Hepatic stellate cell (primary cell): ENCODE measurements at places on chromosomes 3 and 15.

DNA sequence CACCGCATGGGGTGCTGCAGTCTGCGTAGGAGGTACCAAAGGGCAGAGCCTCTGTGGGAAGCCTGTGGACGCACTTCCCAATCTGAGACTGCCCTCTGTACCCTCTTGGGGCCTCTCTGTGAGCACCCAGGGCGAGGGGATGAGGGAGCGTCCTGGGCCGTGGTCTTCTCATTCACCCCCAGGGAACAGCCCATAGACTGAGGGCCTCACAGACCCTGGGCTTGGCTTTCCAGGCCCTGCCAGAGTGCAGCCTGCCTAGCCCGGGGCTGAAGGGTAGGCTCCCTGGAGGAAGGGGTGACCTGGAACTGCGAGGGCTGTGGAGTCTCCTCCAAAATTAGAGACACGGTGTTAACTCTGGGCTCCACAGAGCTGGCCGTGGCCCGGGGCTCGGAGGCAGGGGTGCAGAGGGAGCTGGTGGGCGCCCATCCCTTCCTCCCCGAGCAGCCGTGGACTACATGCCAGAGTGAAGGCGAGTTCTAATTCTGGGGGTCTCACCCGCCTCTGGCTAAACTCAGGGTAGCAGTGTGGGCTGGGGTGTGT lies 468 bp upstream of the SPTBN5 start:
- DNase-seq = no peak

DNA sequence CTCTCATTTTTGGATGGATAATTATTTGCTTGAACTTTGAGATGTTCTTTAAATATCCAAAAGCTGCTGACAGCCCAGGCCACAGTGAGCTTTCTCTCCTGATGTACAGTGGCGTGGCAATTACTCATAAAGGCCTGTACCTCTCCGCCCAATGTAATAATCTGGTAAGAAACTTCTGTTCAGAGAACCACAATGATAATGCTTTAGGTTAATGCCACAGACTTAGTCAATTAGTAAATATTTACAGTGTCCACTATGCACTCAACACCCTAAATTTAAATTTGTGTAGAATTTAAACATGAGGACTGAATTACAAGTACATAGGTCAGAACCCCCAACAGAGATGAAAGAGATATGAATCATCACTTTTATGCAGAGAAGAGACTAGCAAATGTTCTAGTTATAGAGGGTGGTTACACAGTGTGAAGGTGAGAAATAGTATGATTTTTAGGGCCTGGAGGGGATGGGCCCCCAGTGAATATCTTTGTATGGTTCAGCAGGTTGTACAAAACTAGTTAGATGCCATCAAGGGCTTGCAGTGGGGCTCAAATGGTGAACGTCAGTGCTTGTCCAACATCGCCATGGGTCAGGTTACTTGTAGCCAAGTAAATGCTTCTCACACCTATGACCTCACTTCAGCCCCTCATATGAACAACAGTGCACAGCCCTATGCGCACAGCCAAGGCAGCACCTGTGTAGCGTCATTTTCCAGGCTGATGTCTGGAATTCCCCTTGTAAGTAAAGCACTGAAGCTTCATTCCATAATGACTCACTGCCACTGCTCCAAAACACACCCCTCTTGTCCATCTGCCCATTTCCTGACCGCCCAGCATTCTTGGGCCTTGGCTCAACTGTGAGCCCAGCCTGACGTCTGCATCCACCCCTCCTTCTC lies 13.3 kb downstream of the ABHD2 start:
- DNase-seq = peak; percentile 79

GRCh38 chr15:83843471-83843871 lies 189.5 kb downstream of the ADAMTSL3 start:
- DNase-seq = no peak

DNA sequence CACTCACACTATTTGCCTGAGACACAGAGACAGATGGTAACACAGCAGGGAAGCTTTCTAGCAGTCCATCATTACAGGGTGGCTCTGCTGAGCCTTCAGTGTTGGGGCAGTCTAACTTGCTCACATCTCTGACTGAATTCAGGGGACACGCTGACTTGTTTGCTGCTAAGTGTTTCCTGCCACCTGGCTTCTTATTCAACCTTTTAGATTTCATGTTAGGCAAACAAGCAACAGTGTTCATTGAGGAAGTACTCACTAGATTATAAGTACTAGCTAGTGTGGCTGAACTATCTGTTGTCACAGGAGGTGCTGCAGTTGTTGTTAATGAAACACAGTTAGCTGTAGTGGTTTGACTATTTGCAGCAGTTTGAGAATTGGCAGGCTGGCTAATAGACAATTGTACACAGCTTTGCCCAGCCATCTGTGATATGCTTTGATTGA lies 37.3 kb downstream of the USF3 start:
- DNase-seq = no peak
